NCI-H1048 (cell line): ENCODE measurements at places on chromosomes 11 and 22.

- DNase-seq: no peak
These were observed 13.3 kb upstream of the WDR74 start for GRCh38 chr11:62852523-62853188.

DNA sequence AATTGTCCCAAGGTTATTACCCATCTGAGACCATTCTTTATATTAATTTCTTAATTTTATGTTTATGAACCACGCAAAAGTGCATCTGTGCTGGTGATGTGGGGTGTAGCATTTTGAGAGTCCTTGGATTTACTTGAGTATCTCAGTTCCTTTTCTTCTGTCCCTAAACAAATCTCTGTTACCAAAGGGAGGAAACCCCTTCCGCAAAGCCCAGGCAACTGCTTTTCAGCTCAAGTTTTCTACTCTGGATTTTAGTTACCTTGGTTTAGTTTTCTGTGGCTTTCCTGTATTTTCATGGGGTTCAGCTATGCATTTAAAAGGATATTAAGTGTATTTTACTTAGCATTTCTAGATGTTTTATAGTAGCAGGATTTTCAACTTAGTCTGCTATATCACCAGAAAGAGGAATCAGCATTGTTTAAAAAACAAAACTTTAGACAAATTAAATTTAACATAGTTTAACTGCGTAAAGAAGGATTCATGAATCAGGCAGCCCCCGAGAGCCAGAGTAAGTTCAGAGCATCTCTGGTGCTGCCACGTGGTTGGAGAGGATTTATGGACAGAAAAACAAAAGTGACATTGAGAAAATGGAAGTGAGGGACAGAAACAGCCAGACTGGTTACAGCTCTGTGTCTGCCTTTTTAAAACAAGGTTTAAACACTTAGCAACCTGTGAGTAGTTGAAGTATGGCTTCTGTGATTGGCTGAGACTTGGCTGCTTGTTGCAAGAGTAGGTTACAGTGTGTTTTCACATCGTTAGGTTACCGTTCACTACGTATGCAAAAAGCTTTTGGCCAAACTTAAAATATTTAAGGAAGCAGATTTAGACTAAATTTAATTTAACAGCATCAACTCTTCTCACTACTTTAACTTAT, 9.6 kb downstream of the ADM start:
- no peak for DNase-seq

GRCh38 chr22:43636086-43636485, 176.0 kb downstream of the EFCAB6 start:
- no peak for DNase-seq

DNA sequence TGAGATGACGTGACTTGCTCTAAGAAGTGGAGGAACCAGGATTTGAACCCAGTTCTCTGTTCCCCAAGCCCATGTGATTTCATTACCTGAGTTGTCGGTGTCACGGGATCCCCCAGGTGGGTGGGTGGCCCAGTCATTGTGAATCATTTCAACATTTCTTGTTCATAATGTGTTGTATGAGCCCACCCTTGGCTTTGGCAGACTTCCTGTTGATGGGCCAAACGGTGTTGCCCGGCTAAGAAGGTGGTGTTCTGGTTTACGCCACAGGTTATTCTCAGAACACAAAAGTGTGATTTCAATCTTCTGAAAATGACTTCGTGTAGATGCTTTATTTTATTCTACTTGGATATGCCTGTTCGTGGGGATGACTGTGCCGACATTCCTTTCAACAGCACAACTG, 21.6 kb upstream of the ST14 start:
- no peak for DNase-seq

DNA sequence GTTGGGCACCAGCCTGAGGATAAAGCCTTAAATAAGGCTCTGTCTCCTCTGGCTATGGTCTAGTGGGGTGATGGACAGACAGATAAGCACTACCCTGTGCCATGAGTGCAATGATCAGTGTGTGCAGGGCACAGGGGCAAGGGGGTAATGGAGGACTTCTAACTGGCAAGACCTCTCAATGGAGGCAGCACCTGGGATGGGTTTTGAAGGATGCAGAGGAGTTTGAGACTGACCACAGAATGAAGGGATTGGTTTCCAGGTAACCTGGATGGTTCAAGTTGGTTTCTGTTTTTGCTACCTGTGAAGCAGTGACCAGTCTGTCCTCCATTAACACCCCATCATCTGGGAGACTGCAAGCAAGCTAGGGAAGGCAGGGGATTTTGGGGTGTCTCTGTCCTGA, 27.8 kb upstream of the PICK1 start:
- no peak for DNase-seq

- no peak for DNase-seq
These were observed 32.7 kb downstream of the CD6 start for GRCh38 chr11:61004180-61004611.

DNA sequence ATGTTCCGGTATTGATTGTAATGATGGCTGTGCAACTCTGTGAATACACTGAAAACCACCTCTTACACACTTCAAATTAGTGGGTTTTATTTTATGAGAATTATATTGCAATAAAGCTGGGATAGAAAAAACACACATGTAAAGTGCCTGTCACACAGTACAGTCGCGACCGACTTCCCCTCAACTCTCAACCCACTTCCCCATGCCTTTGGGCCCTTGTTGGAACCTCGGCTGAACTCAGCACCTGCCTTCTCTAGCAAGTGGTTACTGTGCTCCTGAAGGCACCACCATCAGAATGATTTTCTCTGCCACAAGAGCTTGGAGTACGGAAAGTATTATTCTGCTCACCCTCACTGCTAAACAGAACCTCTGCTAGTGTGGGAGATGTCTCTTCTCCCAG, 13.5 kb downstream of the KCNJ1 start:
- DNase-seq: no peak

GRCh38 chr11:4839851-4840549, 9.0 kb downstream of the OR51S1 start:
- no peak for DNase-seq

DNA sequence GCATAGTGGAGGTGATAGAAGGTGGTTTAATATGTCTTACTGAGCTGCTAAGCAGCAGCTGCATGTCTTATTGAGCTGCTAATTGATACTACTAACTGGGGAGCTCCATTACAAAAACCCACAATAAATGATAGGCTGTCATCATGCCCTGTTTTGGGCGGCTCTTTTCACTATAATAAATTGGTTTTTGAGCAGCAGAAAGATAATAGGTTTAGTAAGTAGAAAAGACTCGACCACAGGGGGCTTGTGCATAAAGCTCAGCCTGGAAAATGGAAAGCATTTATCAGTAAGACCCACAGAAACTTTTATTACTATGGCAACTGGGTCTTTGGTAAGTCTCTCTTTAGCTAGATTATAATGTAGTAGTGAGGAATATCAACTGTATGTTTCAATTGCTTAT, 117.6 kb downstream of the LDLRAD3 start:
- DNase-seq: no peak

DNA sequence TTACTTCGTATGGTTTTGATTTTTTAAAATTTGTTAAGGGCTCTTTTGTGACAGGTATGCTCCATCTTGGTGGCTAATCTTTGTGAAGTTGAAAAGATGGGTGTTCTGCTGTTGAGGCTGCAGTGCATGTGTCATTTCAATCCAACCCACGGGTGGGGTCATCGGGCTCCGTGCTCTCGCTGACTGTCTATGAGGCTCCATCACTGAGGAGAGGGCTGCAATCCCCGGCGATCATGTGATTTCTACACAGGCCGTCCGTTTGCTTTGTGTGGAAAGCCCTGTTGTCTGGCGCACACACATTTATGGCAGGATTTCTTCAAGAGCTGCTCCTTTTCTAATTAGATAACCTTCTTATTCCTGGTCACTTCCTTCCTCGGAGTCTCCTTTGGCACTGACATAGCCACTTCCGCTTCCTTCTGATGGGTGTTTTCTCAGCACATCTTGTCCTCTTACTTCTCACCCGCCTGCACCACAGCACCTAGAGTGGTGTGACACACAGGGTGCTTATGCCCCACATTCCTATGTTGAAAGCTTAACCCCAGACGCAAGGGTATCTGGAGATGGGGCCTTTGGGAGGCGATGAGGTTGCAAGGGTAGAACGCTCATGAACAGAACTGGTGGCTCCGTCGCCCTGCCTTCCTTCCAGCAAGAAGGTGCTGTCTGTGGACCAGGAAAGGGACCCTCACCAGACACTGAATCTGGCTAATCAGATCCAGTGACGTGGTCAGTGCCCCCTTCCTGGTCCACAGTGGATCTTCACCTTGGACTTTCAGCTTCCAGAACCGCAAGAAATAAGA, 9.4 kb downstream of the MOB2 start:
- DNase-seq: no peak

DNA sequence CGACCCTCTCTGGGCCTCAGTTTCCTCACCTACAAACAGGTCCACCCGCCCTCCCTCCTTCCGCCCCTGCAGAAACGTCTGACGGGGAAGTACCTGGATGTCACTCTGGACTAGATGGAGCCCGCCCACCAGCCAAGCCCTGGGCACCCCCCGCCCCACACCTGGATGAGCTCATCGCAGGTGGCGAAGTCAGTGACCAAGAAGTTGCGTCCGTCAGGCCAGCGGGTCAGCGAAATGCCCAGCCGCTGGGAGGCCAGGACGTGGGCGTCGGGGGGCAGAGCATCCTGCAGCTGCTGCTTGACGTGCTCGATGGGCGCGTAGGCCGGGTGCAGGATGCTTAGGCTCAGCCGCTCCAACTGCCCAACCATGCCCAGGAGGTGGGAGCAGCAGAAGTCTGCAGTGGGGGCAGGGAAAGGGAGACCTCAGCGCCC, 897 bp downstream of the PNPLA5 start:
- no peak for DNase-seq

GRCh38 chr11:112634551-112634950, 326.7 kb upstream of the NCAM1 start:
- no peak for DNase-seq

DNA sequence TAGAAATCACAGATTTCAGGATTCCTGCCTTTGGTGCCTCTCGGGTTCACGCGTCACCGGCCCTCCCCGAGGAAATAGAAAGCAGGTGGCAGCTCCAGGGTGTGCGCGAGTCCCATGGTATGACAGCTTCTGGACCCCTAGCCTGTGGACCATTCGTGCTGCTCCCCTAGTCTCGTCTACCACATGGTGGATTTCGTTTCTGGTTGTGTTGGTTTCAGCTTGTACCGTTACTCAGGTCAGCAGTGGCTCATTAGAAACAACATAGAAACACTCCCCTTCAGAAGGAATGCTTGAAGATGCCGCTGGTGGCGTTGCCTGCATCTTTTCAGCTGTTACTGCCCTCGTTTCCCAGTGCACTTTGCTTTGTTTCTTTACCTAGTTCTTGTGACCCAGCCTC, 700 bp downstream of the TTC17 start:
- no peak for DNase-seq

DNA sequence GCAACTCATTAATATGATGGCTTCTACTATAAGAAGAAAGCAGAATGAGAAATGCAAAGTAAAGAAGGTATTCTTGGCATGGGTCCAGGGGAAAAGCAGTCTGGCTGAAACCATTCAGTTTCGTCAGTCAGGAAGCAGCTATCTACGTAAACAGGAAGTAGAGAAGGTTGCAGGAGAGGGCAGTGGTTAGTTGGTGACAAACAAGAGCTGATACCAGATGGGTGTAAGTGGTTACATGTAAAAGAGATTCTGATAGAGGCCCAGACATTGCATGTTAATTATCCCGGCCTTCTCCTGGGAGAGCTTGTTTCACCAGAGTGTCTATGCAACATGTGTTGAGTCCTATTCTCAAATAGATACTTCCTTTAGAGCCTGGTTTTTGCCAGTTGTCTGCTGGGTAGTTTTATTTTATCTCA, 58.4 kb upstream of the PSMA1 start:
- no peak for DNase-seq

DNA sequence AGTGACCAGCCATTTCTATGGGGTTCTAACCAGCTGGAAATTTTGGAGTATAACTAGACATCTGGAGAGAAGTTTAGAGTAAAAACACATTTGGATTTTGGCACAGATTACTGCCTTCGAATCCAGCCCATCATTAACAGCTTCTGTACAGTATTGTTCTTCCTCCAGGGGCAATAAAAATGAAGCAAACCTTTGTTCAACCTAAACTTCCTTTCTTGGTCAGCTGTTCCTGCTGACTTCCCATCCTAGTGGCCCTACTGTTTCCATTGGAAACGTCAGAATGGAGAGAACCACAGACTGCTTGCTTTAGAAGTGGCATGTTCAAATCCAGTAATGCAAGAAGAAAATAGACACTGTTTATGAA, 203.7 kb upstream of the MTMR2 start:
- DNase-seq: no peak

DNA sequence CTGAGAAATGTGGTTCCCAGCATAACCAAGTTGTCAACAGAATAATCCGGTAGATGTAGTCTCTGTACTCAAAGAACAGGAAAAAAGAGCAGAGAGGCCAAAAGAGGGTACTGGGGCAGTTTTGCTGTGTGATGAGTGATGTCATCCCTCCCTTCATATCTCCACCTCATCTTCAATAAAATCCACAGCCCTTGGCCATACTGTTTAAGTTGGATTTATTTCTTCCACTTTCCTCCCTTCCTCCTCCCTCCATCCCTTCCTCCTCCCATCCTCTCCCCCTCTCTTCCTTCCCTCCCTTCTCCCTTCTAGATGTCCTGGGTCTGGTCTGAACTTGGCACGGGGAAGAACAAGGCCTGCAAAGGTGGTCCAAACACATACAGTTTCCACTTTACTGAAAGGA, 18.2 kb upstream of the GRK3 start:
- DNase-seq: no peak

- no peak for DNase-seq
These were observed 775 bp downstream of the LPXN start for GRCh38 chr11:58574881-58575280.

DNA sequence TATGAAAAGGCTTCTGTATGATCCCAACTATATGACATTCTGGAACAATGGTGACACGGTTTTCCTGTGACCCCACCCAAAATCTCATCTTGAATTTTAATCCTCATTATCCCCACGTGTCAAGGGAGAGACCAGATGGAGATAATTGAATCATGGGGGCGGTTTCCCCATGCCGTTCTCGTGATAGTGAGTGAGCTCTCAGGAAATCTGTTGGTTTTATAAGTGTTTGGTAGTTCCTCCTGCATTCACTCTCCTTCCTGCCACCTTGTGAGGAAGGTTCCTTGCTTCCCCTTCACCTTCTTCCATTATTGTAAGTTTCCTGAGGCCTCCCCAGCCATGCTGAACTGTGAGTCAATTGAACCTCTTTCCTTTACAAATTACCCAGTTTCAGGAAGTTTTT, 53.1 kb upstream of the TSPAN18 start:
- DNase-seq: no peak
